ENCODE measurements at places on chromosomes 4 and X. TPM values are rescaled to one million over a fixed set of nuclear protein-coding genes. Genes with fewer than 3 reads are reported as not detected.
A peak's percentile ranks its signal among the peaks of the same experiment; 100 is the strongest.

GRCh38 chrX:1442724-1443367 lies 9.9 kb downstream of the ASMTL start:
- H3K36me3 ChIP-seq: peaks cover 49% of the 10 kb centered on the region
- no peak overlapping the region for H3K4me3 ChIP-seq
- H3K27me3 ChIP-seq: no peaks in the 10 kb centered on the region
- no peak for DNase-seq
- no peak overlapping the region for H3K27ac ChIP-seq

DNA sequence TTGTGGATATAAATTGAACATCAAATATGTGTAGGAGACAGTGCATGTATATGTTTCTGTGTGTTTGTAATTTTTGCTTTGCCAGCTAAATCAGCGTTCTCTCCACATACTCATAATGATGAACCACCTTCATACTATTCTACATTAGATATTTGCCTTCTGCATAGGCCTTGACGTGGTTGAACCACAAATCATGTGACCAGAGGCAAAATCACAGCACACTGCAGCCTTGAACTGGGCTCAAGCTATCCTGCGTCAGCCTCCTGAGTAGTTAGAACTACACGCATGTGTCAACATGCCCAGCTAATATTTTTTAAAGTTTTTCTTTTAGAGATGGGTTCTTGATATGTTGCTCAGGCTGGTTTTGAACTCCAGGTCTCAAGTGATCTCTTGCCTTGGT lies 9.5 kb downstream of the UBQLN2 start:
- peaks cover 20% of the 10 kb centered on the region for H3K36me3 ChIP-seq
- no peak overlapping the region for H3K4me3 ChIP-seq
- no peak for DNase-seq
- no peaks in the 10 kb centered on the region for H3K27me3 ChIP-seq
- peaks cover 5% of the 10 kb centered on the region for H3K4me1 ChIP-seq

DNA sequence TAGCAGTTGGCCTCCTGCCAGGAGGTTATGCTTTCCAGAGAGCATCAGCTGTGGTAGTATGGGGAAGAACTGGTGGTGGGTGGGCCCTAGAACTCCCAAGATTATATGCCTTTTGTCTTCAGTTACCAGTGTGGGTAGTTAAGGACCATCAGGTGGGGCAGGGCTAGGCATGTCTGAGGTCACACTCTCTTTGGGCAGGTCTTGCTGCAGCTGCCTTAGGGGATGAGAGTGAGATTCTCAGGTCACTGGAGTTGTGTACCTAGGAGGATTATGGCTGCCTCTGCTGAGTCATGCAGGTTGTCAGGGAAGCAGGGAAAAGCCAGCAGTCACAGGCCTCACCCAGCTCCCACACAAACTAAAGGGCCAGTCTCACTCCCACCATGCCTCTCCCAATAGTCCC lies 172.9 kb upstream of the GYPA start:
- no peaks in the 10 kb centered on the region for H3K27me3 ChIP-seq
- H3K36me3 ChIP-seq: peaks cover 7% of the 10 kb centered on the region
- no peaks in the 10 kb centered on the region for H3K4me1 ChIP-seq
- H3K4me3 ChIP-seq: no peak overlapping the region
- no peak overlapping the region for H3K27ac ChIP-seq
- no peak for DNase-seq

DNA sequence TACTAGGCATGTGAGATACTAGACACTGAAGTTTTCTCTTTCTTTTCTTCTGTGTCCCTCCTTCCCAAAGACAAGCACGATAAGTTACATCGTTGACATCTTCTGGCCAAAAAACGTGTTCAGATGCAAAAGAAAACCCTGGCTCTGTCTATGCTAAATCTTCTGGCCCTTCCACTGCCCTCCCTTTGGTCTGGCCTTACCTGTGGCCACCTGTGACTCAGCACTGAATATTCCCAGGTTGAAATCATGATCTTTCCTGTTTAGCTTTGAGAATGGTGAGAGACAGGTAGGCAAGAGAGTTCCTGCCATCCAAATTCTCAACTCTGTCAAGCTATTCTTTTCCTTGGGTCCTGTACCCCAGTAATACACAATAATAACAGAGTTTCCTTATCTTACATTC lies 12.3 kb downstream of the CLCN5 start:
- H3K27me3 ChIP-seq: no peaks in the 10 kb centered on the region
- peaks cover 8% of the 10 kb centered on the region for H3K36me3 ChIP-seq
- H3K4me3 ChIP-seq: no peak overlapping the region
- no peaks in the 10 kb centered on the region for H3K4me1 ChIP-seq
- H3K27ac ChIP-seq: no peak overlapping the region
- no peak for DNase-seq

DNA sequence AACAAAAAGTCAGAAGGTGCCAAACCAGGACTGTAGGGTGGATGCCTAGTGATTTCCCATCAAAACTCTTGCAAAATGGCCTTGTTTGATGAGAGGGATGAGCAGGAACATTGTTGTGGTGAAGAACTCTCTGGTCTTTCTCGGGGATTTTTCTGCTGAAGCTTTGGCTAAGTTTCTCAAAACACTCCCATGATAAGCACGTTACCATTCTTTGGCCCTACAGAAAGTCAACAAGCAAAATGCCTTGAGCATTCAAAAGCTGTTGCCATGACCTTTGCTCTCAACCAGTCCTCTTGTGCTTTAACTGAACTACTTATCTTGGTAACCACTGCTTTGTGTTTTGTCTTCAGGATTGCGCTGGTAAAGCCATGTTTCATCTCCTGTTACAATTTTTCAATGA lies 3.0 kb upstream of the SEC31A start:
- peak overlapping the region; percentile 31 for H3K4me3 ChIP-seq
- no peak for DNase-seq

DNA sequence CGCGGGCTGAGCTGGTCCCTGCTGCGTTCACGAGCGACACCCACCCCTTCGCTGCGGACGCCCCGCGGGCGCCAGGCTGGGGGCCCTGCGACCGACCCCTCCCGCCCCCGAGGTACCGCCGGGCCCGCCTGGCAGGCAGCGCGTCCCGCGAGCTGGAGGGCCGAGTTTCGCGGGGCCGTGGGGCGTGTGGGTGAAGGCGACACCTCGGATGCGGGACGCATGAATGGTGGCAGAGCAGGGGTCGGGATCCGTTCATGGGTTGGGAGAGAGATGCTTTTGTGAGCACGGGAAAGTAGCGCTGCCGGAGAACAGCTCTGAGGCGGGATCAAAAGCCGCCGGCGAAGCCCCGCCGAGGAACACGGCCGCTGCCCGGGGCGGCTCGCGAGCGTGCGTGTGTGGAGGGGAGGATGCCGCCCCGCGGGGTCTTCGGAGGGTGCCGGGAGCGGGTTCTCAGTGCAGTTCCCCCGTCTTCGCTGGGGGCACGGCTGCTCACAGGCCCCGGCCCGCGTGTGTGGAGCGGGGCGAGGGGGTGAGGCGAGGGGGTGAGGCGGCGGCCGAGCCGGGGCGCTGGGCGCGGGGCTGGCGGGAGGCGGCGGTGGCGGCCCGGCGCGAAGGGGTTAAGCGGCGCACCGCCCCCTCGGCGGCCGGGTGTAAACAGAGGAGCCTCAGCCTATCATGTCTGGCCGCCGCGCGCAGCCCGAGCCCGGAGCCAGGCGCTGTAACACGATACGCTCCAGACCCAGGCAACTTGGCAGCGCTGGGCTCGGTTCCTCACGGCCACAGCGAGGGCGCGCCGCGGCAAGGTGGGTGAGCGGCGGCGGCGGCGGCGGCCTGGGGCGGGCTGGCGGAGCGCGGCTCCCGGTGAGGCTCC lies 205.3 kb downstream of the TENM3 start:
- H3K4me3 ChIP-seq: peak overlapping the region; percentile 98
- H3K27ac ChIP-seq: no peak overlapping the region
- H3K4me1 ChIP-seq: peaks cover 38% of the 10 kb centered on the region
- H3K27me3 ChIP-seq: peaks cover 24% of the 10 kb centered on the region

- peaks cover 7% of the 10 kb centered on the region for H3K4me1 ChIP-seq
- H3K36me3 ChIP-seq: no peaks in the 10 kb centered on the region
- H3K27ac ChIP-seq: no peak overlapping the region
- H3K4me3 ChIP-seq: no peak overlapping the region
These were observed 99.1 kb downstream of the PJA1 start for GRCh38 chrX:69066021-69066757.

GRCh38 chr4:150577796-150578195 lies 4.2 kb upstream of the MAB21L2 start:
- H3K36me3 ChIP-seq: no peaks in the 10 kb centered on the region
- H3K27ac ChIP-seq: no peak overlapping the region
- H3K27me3 ChIP-seq: peaks cover 53% of the 10 kb centered on the region
- no peak overlapping the region for H3K4me3 ChIP-seq
- H3K4me1 ChIP-seq: peaks cover 35% of the 10 kb centered on the region

DNA sequence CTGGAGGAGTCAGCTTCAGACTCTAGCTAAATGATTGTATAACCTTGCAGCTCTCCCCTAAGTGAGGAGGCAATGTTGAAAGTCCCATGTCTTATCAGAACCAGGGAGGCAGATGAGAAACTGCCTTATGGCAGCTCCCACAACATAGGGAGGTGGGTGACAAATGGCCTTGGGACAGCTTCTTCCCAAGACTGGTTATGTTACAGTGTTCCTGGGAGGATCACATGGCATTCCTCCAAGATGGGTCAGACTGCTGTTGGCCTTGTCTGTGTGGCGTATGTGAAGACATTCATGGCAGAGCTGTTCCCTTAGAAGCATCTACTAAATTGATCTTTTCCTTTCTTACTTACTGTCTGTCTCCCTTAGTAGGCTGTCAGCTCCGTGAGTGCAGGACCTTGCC lies 42.0 kb downstream of the HPRT1 start:
- no peak for DNase-seq
- H3K4me1 ChIP-seq: no peaks in the 10 kb centered on the region
- no peak overlapping the region for H3K27ac ChIP-seq
- H3K4me3 ChIP-seq: no peak overlapping the region
- no peaks in the 10 kb centered on the region for H3K27me3 ChIP-seq

DNA sequence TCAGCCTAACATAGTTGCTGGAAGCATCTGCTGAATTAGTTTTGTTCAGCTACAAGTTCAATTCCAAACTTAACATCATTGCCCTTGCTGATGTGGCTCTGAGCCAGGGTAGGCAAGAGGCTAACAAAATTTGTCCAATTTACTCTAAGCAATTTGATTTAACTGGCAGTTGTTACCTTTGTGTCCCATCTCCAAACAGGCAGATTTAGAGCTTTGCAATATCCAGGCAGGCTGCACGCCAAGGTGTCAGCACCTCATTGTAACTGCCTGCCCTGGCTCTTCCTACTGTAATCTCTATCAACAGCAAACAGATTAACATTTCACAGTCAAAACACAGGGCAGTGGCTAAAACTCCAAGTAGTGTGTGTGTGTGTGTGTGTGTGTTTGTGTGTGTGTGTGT lies 2070.6 kb downstream of the PCDH7 start:
- DNase-seq: no peak
- H3K27me3 ChIP-seq: no peaks in the 10 kb centered on the region
- H3K27ac ChIP-seq: no peak overlapping the region
- peaks cover 8% of the 10 kb centered on the region for H3K4me1 ChIP-seq

DNA sequence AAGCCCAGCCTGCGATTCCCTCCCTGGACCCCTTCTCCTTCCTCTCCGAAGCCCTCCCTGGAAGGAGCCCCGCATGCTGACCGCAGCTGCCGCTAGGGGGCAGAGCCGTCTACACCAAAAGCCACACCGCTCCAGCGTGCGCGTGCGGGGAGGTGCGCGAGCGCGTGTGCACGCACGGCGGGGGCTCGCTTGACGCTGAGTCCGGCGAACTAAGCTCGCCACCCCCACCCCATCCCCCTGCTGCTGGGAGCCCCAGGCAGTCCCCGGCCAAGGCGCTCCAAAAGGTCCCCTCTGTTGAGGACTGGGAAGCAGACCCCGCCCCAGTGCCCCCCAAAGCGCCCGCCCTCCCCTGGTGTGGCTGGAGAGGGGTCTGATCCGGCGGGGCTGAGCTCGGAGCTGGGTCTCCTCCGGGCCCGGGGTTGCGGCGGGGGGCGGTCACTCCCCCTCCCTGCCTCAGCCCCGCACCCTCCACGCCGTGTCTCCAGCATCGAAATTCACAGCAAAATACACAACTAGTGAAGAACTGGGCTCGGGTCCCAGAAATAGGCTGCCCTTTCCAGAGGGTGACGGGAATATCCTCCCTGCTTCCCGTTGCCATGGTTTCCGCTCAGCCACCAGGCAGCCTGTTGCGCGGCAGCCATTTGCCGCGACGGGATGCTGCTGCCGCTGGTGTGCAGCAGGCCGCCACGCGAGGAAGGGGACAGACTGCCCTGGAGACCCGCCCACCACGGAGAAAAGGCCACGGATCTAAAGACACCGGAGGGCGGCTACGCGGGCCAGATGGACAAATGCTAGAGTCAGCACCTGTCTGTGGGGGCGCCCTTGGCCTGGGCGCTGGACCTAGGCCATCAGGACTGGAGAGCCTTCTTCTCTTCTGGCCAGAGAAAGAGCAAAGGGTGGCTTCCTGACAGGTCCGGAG lies 11.2 kb upstream of the CCNQ start:
- H3K4me1 ChIP-seq: no peaks in the 10 kb centered on the region
- H3K36me3 ChIP-seq: no peaks in the 10 kb centered on the region
- peak overlapping the region; percentile 83 for H3K4me3 ChIP-seq
- H3K27me3 ChIP-seq: peaks cover 17% of the 10 kb centered on the region

GRCh38 chrX:46710425-46710824 lies 48.5 kb downstream of the SLC9A7 start:
- H3K27ac ChIP-seq: no peak overlapping the region
- H3K36me3 ChIP-seq: no peaks in the 10 kb centered on the region
- DNase-seq: no peak
- peaks cover 12% of the 10 kb centered on the region for H3K4me1 ChIP-seq
- no peaks in the 10 kb centered on the region for H3K27me3 ChIP-seq
- no peak overlapping the region for H3K4me3 ChIP-seq

The NDNF gene
- 23.9 TPM for total RNA-seq

The SSX4 gene
- total RNA-seq: not detected

The MPP1 gene
- 13.2 TPM for total RNA-seq

The NALF2 gene
- 5.7 TPM for total RNA-seq

The XK gene
- 0.12 TPM for total RNA-seq

The MAMLD1 gene
- total RNA-seq: 4.5 TPM

The TCEAL6 gene
- total RNA-seq: not detected
